Esophagus squamous epithelium (tissue), 5 donors: ENCODE measurements at places on chromosomes 12 and 14.

- no peak for DNase-seq
These were observed 12.7 kb downstream of the TSPAN11 start for GRCh38 chr12:30939234-30939633.

- no peak for DNase-seq
These were observed 268.6 kb upstream of the CRY1 start for GRCh38 chr12:107361970-107362369.

DNA sequence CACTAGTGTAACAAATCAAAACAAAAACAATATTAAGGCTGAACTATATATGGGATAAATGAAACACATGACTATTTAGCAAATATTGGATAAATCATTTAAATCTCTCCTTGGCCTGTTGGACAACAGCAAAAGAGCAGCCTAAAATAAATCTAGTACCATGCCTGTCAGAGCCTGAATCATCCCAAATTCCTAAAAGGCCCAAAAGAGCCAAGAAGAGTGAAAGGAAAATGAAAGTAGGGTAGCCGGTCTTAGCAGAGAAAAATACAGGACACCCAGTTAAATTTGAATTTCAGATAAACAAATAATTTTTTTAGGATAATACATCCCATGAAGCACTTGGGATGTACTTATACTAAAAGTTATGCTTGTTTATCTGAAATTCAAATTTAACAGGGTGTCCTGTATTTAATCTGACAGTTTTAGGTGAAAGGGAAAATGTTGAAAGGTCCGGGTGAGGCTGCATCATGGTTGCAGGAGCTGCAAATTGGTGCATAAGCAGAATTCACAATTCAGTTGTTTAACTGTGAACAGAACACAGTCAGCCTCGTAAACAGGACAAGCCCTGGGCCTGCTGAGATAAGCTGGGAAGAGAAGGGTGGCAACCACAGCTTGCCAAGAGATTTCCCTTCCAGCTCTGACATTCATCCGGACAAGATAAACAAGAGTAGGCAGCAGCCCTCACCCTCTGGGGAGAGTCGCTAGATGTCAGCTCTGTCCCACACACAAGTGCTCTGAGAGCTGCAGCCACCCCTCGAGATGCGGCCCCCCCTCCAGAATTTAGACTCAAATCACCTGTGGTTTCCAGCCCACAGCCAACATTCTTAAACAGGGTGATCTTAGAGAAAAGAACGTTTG is 30.3 kb downstream of the DMAC2L start:
- DNase-seq = no peak

- DNase-seq = no peak
These were observed 161.9 kb upstream of the PLEKHG7 start for GRCh38 chr12:92540782-92541423.

DNA sequence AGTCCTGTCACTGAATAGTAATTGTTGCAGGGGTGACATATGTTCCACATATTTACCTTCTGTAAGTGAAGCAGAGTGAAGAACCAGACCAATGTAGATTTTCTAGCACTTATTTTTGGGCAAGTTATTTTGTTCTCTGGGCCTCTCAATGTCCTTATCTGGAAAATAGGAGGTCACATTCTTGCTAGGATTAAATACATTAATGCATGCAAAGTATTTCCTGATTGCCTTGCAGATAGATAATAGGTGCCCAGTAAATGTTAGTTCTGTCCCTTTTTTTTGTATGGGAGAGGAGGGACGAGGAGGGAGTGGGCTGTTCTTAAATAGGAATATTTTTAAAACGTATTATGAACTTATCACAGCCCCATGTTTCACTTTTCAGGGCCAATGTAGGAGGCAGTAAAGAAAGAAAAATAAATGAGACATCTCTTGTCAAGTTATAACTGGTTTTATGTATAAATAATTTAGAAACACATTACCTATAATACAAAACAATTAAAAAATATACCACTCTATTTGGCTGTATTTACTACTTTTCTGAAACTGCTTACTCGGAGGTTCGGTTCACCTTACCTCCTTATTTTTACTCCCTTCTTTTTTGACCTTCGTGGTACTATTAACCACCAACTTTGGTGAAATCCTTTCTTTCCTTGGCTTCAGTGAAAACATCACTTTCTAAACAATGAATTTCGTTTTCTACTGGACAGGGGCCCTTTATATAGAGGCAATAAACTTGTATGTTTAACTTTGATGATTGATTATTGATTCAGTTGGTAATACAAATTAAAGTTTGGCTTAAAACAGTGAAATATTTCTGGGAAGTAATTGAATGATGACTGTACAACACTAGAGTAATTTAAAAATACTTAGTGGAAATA is 41.9 kb downstream of the DIP2B start:
- no peak for DNase-seq

GRCh38 chr14:36738269-36738668 is 76.6 kb downstream of the PAX9 start:
- DNase-seq = no peak

- DNase-seq = no peak
These were observed 15.6 kb upstream of the RFLNA start for GRCh38 chr12:124279315-124279714.

- DNase-seq = no peak
These were observed 38.7 kb downstream of the ARID2 start for GRCh38 chr12:45768194-45768593.

DNA sequence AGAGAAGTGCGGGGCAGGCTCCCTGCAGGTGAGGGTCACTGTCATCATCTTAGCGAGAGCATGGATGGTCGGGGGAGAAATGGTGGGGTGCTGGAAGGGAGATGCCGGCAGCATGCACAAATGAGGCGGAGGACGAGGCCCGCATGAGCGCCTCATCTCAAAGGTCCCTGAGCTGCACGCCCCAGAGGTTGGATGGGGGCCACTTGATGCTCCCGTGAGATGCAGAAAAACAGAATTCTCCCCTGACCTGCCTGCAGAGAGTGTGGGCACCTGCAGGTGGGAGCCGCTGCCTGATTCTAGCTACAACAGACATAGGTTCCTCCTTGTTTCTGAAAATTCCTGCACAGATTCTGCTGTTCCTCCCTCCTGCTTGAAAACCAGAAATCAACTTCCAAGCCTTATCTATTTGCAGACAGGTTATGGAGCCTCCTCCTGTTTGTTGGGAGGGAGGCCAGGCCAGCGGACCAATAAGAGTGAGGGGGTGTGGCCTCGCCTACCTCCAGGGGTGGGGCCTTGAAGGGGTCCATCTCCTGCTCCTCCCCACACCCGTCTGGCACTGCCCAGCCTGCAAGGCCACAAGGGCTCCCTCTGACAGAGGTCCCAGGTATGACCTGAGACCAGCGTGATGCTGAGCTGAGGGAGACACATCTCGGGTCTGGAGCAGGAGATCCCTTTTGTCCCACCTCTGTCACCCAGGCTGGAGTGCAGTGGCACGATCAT is 67.2 kb downstream of the KDM2B start:
- DNase-seq = no peak

GRCh38 chr12:26976687-26977086 is 37.5 kb downstream of the TM7SF3 start:
- no peak for DNase-seq

DNA sequence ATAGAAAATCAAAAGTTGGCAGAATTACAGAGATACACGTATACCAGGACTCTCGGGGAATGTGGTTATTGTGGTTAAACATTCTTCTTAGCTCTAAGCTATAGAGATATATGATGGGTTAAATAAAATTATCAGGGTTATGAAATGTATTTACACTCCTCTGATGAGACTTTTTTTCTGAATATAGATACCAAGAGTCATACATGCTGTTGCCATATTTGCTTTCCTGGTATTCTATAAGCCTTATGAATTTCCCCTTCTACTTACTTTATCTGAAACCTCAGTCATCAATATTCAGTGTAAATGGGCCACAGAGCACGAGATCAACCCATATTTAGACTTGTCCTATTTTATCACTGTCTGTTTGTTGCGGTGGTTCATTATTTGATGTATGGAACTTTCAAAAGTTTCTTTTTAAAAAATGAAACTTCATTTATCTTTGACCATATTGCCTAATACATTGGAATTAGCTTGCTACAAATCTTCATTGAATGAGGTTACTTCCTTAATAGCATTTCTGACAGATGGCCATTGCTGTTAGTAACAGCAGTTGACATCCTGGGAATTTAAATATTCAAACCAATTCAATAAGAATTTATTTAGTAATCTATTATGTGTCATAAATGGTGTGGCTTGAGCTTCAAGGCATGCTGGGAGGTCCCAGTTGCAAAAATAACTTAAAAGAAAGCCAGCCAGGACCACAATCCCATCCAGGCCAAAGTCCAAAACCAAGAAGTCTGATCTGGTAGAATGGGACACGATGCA is 393.5 kb downstream of the PCNX1 start:
- DNase-seq = no peak

- DNase-seq = no peak
These were observed 29.9 kb downstream of the ANO4 start for GRCh38 chr12:100824476-100824875.
